GM13977 (cell line): ENCODE measurements at places on chromosomes 2 and 18.

GRCh38 chr2:157258520-157259326 lies 1.2 kb downstream of the GALNT5 start:
- no peak for DNase-seq

DNA sequence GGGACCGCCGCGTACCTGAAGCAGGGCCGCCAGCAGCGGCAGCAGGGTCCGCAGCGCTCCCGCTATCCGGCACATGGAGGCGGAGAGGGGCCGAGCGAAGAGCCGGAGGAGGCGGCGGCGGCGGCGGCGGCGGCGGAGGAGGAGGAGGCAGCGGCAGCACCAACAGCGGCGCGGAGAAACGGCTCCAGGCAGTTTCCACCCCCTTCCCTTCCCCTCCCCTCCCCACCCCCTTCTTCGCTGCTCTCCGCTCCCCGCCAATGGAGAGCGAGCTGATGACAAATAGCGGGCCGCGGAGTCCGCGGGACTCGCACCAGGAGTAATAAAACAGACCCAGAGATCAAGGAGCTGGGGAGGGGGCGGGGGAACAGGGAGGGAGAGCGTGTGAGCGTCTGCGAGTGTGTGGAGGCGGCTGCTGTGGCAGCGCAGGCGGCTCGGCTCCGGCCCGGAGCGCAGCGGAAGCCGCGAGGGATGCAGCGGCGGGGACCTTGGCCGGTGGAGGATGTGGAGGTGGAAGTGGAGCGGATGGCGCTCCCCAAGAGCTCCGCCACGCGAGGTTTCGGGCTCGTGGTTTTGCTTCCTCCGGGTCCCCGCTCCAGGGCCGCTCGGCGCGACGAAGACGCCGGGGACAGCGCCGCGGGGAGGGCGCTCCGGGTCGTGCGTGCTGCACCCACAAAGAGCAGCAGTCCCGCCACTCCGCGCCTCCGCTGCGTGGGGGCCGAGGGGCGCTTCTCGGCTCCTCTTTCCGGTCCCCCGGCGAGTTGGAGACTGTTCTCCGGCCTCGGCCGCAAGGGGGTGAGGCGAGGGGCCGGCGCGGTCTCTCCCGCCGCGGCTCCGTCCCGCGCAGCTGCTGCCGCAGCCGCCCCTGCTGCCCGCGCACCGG lies at the start of gene CDH2:
Gene CDH2 (minus strand): TSS at position 183 of the 880 bp plus-strand sequence. CDS start 108 bp downstream, at position 75.
- DNase-seq, result peak; percentile 65

DNA sequence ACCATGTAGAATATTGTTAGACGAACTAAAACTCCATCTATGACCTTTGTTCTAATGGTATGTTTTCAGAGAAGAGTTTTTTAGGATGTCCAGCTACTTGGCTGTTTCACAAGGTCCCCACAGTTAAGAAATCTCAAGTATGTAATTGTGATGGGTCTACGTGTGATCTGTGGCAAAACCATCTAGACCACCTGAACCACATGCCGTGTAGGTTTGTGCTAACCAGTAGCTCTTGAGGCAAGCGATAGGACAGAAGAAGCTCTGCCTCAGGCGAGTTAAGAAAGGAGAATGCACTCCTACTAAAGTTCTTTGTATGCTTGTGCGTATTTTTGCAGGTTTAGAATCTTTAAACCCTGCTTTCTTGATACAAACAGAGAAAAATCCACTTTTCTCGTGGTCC lies 13.2 kb downstream of the ZCCHC2 start:
- DNase-seq, result no peak

GRCh38 chr2:13768274-13768673 lies 864.2 kb upstream of the LRATD1 start:
- DNase-seq, result no peak

GRCh38 chr2:220002251-220002650 lies 374.8 kb downstream of the SLC4A3 start:
- DNase-seq, result no peak

GRCh38 chr2:73176205-73176880 lies 26.0 kb upstream of the NOTO start:
- peak; percentile 43 for DNase-seq

DNA sequence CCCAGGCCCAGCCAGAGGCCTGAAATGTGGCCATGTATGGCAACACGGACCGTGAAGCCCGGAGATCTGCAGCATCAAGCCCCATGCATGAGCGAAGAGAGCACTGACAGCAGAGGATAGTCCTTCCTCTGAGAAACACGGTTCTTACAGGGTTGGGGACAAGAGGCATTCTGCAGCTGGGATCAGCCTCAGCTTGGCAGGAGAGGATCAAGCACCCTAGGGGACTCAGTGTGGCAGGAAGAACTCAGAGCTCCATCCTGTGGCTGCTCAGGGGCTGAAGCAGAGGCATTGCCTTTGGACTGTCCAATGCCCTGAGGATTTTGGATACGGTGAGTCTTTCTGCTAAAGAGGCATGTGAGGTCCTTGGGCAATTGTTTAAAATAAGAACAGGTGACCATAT lies 368.7 kb downstream of the ZNF516 start:
- DNase-seq, result no peak

DNA sequence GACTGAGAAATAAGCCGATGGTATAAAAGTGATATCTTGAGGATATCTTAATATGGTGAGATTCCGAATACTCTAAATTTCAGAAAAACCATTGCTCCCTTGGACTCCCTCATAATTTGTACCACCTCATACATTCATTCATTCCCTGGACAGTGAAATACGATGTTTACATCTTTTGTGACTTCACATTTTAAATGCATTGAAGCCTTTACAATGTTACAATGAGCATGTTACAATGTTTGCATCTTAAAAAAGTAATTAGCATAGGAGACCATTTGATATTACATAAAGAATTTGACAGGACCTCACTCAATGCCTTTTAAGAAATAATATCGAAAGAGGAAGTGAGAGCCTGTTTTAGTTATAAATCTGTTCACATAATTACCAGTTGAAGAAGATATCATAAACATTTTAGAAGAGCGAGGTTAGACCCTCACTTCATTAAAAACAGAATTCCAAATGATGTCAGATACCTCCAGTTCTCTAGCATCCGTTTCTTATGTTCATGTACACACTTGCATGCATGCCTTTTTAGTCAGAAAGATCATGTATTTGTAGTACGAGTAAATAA lies 372.0 kb downstream of the ARHGAP15 start:
- no peak for DNase-seq

DNA sequence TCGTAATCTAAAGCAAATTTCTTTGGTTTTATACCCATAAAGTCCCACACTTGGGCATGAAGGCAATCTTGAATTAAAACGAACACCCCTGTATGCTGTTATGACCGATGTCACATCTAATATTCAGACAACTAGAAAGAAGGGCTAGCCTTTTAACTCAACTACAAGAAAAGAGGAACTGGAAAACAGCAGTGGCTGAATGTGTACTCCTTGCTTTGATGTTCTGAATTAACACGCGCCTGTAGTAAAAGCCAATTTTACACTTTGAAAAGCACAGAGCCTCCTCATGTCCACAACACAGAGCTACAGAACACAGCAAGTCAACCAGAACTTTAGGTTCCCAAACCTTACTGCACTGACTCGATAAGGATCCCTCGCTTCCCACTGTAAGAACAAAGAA lies 147.6 kb downstream of the HDAC4 start:
- DNase-seq, result peak; percentile 85

GRCh38 chr2:223433461-223433860 lies 168.7 kb downstream of the SCG2 start:
- no peak for DNase-seq

DNA sequence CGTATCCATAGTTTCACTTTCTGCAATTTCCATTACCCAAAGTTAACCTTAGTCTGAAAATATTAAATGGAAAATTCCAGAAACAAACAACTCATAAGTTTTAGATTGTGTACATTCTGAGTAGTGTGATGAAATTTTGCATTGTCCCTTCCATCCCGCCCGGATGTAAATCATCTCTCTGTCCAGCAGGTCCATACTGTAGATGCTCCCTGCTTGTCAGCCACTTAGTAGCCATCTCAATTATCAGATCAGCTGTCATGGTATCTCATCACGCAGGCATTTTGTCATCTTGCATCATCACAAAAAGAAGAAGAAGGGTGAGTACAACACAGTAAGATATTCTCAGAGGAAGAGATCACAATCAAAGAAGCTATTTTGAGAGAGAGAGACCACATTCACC lies 185.0 kb upstream of the STK17B start:
- DNase-seq, result no peak

DNA sequence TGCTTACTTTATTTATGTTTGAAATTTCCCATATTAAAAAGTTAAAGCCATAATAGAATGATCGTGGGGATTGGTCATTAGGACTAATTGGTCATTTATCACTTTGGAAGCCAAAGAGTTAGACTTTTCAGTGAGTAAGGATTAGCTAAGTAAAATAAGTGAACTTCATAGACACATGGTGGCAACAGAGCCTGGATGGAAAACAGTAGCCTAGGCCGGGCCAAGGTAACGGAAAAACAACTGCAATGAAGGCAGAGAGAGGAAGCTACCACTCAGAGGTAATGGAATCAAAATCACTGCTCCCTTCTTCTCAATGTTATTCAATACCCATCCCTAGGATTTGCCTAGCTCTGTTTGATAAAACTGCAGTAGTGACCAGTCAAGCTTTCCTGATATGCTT lies 4.1 kb upstream of the GCG start:
- DNase-seq, result no peak

GRCh38 chr2:238777369-238778067 lies 70.4 kb upstream of the TWIST2 start:
- no peak for DNase-seq

DNA sequence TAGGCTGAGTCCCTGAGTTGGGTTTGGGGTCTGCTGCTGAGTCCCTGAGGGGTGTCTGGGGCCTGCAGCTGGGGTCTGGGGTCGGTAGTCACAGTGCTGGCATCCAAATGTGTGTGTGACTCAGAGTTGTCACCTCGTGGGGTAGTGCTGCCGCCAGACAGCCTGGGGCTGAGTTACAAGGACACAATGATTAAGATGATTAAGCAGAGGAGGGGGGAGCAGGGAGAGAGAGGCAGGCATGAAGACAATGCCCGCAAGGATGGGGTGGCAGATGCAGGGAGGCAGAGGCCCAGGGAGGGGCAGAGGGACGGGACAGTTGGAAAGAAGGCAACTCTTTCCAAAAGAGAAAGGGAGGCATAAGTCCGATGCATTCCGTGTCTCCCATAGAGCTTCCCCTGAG lies 120.2 kb downstream of the CELF4 start:
- no peak for DNase-seq
